Left colon (tissue), 2 donors: ENCODE measurements at places on chromosomes 12 and 14.

GRCh38 chr12:75349946-75350345 lies 15.5 kb downstream of the GLIPR1L1 start:
- no peak for DNase-seq

- peak; percentile 76 for DNase-seq
These were observed 446 bp upstream of the ZNF641 start for GRCh38 chr12:48351022-48351708.

DNA sequence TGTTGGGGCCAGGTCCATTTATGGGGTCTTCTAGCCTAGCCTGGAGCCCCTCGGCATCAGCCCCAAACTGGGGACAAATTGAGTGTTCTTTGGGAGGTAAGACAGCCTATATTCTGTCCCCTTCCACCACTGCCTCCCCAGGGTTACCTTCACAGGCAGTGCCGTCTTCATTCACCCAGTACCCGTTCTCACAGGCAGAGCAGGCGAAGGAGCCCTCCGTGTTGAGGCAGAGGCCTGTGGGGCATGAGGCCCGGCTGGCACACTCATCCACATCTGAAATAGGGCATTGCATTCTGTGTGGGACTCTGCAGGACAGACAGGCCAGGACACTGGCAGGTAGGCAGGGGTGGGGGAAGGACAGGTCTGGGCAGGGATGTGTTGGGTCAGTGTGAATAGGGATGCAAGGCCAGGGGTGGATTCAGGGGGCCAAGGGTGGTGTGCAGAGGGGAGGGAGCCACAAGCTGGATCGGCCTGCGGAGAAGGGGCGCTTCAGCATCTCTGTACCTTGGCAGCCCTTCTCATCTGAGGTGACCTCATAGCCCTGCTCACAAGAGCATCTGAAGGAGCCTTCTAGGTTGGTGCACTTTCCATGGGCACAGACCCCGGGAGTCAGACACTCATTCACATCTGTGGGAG lies 16.1 kb downstream of the ISCA2 start:
- peak; percentile 7 for DNase-seq

DNA sequence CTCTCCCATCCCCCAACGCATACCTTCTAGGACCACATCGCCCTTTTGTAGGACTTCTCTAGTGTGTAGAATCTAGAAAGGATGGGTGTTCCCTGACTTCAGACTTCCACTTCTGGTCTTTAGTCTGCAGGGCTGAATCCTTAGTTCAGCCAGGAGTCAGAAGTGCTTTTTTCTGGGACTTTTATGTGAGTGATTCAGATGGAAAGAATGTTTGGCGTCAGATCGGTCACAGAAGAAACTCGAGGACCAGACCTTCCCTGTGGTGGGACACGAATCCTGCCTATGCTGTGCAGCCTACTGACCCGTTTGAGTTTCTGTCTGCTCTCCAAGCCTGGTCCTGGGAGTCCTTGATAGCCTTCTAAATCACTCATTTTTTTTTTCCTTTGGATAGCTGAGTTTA lies 165.4 kb upstream of the SSTR1 start:
- DNase-seq: no peak

GRCh38 chr14:105527826-105528585 lies 1.6 kb downstream of the TMEM121 start:
- peak; percentile 84 for DNase-seq

DNA sequence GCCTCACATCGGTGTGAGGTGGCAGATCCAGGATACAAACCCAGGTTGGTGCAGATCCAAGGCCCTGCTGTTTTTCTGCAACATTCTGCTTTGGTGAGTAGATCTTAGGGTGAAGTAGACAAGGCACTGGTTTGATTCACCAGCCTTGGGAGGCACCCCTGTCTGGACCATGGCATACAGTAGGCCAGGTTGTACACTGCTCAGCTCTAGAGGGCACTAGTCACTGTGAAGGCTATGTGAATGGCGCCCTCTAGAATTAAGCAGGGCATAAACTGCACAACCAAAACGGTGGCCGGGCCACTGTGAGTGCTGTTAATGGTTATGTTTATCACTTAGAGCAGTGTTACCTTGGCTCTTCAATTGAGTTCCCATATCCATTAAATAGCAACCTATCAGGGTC lies 280.6 kb upstream of the PWP1 start:
- DNase-seq: peak; percentile 10

DNA sequence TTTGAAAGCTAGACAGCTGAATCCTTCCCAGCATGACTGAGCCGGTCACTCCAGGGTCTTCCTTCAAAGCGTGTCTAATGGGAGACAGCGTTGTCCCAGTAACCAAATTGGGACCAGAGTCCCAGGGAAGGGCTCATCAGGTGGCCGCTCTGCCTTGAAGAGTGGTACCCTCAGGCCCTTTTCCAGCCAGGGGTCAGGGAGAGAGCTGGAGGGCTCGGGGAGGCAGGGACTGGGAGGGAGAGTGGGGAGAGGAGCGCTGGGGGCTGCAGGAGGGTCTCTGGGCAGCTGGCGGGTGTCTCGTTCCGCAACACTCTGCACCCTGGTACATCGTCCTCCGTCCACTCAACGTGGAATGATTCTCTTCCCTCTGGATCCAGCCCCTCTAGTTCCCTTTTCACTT lies 1.6 kb upstream of the RTL1 start:
- DNase-seq: no peak

- peak; percentile 62 for DNase-seq
These were observed 11.1 kb upstream of the KRT7 start for GRCh38 chr12:52221912-52222457.

GRCh38 chr12:79592865-79593264 lies 97.9 kb downstream of the PAWR start:
- DNase-seq: no peak

- no peak for DNase-seq
These were observed 118.3 kb upstream of the SLC38A4 start for GRCh38 chr12:46944088-46944487.

- DNase-seq: no peak
These were observed 4.5 kb downstream of the EDDM3A start for GRCh38 chr14:20750194-20750593.
